ENCODE measurements at places on chromosomes 7 and 10. TPM values are rescaled to one million over a fixed set of nuclear protein-coding genes. Genes with fewer than 3 reads are reported as not detected.

CHPF2 gene
- 46.7 TPM for total RNA-seq

ZNF804B gene
- not detected for total RNA-seq

RAB19 gene
- total RNA-seq, result not detected

ABCB4 gene
- total RNA-seq, result 0.26 TPM

NPSR1 gene
- total RNA-seq, result not detected

VPS37D gene
- total RNA-seq, result 6.2 TPM

RGR gene
- not detected for total RNA-seq
